AML-193 (cell line): ENCODE measurements at places on chromosomes 3 and 15.

DNA sequence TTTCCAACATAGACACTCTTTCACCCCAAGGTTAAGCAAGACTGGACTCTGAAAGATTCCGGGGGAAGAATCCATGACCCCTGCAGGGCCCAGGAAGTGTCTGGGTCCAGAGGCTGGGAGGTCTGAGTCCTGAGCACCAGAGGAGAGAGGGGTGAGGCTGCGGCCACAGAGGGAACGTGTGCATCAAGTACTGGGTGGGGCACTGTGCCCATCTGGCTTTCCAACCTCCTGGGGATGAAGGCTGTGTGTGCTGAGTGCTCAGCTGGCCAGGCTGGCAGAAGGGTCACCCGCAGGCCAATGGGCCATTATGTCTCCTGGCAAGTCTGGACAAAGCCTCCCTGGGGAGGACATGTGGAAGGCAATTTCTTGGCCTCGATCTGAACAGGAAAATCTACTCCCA lies 3.3 kb downstream of the CHRNA3 start:
- no peak for DNase-seq

- DNase-seq, result peak; percentile 77
Observed at GRCh38 chr15:58524247-58524646, 92.5 kb downstream of the LIPC start.

DNA sequence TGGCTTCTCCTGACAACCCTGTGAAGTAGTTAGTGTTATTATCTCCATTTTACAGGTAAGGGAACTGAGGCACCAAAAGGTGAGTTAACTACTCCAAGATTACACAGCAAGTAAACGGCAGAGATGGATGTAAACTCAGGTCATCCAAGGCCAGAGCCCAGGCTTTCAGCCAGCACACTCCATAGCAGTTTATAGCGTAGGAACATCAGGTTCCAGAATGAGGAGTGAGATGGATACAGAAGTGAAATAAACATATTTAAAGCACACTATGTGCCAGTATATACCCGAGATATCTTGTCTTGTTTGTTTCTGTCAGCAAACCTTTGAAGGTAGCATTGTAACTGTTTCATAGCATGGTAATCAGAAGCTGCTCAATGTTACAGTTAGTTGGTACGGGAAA lies 279.0 kb downstream of the OXSM start:
- no peak for DNase-seq

DNA sequence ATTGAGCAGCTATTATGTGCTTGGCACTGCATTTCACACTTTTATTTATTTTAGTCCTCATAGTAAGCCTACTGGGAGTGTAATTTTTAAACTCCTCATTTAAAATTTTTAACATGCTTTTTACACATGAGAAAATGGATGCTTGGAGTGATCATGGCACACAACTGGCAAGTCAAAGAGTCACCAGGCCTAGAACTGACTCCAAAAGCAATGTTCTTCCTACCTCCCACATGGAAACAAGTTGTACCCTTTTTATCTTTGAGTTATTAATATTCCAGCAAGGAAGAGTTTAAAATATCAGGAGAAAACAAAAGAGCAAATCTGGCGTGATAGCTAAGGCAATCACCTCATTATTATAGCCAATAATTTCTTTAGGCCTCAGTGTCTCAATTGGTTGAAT lies 100.6 kb downstream of the MEIS2 start:
- DNase-seq, result no peak

GRCh38 chr3:111874177-111874820 lies 15.2 kb downstream of the PHLDB2 start:
- DNase-seq, result no peak

DNA sequence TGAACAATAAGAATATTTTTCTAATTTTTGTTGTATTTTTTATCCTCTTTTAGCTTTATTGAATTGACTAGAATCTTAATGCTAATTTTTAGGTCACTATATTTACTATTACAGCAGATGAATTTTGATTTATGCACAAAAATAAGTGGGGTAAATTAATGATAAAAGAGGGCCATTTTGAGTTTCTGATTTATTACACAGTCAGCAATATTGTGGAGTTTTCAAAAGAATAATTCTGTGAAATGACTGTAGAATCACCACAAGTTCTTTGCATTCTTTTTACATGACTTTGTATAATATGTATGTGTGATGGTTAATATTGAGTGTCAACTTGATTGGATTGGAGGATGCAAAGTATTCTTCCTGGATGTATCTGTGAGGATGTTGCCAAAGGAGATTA lies 812.4 kb upstream of the DPPA4 start:
- no peak for DNase-seq

GRCh38 chr3:93923006-93923405 lies 50.7 kb downstream of the PROS1 start:
- no peak for DNase-seq

GRCh38 chr3:5080779-5081550 lies 41.1 kb upstream of the ARL8B start:
- DNase-seq, result no peak

GRCh38 chr15:31366169-31366734 lies 39.6 kb downstream of the KLF13 start:
- no peak for DNase-seq

DNA sequence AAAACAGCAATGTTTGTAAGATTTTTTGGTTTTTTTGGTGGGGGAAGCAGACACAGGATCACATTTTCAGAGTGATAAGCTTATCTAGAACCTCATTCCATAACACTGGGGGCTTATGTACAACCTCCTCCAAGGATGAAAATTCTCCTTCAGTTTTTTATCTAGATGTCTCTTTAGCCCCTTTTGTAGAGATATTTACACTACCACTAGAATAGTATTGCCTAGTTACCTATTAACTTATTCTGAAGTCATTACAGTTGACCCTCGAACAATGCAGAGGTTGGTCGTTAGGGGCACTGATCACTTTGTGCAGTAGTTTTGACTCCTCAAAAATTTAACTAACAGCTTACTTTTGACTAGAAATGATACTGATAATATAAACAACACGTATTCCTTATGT lies 32.8 kb downstream of the IFT57 start:
- no peak for DNase-seq

DNA sequence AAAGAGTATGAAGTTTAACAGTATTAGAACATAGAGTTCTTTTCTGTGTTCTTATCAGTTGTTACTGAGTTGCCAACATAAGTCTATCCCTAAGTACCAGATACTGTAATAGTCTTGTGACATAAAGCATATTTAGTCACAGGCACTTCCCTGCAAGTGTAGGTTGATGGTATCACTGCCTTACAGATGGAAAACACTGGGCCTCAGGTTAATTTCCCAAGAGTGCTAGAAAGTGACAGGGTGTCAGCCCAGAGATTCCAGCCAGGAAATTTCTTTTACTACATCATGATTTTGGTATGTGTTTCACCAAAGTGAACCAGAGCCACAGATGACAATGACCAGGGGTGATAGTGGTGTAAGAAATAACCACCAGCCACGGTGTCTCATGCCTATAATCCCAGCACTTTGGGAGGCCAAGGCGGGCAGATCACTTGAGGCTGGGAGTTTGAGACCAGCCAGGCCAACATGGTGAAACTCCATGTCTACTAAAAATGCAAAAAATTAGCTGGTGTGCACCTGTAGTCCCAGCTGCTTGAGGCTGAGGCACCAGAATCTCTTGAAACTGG lies 3.2 kb downstream of the EIF1B start:
- DNase-seq, result no peak

GRCh38 chr3:10986592-10986991 lies 6.0 kb upstream of the SLC6A1 start:
- no peak for DNase-seq

GRCh38 chr3:56894881-56895431 lies 93.2 kb upstream of the ARHGEF3 start:
- DNase-seq, result no peak

- DNase-seq, result no peak
Observed at GRCh38 chr15:58298879-58299850, 132.6 kb upstream of the LIPC start.

- peak; percentile 11 for DNase-seq
Observed at GRCh38 chr3:17032407-17033034, 147.8 kb downstream of the PLCL2 start.
